ENCODE measurements at places on chromosomes 4 and X.

DNA sequence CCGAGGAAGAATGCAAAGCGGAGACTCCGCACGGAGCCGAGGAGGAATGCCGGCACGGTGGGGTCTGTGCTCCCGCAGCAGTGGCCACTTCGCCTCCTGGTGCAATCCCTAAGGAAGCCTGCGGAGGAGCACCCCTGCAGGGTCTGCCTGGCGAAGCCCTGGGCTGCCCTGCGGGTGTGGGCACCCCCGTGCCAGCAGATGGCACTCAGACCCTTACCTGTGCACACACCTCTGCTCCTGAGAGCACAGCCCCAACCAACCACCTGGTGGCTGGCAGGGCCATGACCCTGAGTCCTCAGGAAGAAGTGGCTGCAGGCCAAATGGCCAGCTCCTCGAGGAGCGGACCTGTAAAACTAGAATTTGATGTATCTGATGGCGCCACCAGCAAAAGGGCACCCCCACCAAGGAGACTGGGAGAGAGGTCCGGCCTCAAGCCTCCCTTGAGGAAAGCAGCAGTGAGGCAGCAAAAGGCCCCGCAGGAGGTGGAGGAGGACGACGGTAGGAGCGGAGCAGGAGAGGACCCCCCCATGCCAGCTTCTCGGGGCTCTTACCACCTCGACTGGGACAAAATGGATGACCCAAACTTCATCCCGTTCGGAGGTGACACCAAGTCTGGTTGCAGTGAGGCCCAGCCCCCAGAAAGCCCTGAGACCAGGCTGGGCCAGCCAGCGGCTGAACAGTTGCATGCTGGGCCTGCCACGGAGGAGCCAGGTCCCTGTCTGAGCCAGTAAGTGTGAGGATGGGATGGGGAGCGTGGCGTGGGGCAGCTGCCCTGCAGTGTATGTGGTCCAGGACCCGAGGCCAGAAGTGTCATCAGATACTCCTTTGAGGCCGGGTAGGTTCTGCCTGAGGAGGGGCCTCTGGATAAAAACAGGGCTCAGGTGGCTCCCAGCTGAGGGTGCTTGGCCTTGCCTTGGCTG is 7.0 kb downstream of the TACC3 start:
- no peak for DNase-seq

- DNase-seq, result no peak
These were observed 17.5 kb upstream of the USP9X start for GRCh38 chrX:41067721-41068120.

DNA sequence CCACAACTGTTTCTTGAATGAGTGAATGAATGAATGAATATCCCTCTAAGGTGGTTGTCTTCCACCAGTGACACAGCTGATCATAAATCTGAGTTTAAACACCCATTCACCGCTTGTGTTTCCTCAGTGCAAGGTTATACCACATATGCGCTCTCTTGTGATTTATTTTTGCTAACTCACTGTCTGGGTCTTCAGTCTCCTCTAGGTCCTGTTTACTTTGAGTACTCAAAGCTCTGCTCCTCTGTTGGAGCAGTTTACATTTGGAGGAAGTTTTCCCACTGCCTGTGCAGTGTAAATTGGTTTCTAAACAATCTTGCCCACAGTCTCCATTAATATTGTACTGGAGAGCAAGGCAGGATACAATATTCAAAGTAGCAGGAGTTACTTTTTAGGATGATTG is 212.6 kb upstream of the JADE1 start:
- DNase-seq, result no peak

- DNase-seq, result no peak
These were observed 2.9 kb upstream of the NSD2 start for GRCh38 chr4:1868293-1868692.

DNA sequence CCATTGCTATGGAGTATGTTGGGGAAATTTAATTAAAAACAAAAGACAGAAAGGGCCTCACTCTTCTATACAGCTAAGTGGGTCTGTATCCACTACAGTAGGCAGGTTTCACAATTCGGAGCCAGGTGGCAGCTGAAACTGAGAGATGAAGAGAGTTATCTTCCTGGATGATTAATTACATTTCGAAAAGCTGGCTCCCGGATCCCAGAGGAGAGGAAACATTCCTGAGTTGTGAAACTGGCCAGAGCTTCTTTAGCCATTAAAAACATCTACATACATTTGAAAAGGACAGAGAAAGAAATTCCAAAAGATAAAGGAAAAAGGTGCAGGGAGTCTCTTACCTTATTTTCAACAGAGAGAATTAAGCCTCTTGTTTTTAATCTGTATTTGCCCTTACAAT is 15.5 kb upstream of the PDZD4 start:
- no peak for DNase-seq
